Esophagus squamous epithelium (tissue), 5 donors: ENCODE measurements at places on chromosomes 2 and 18.

GRCh38 chr2:186093174-186093573, 354.6 kb downstream of the FSIP2 start:
- H3K4me1 ChIP-seq = no peaks in the 10 kb centered on the region
- no peaks in the 10 kb centered on the region for H3K36me3 ChIP-seq
- H3K27me3 ChIP-seq = no peaks in the 10 kb centered on the region

DNA sequence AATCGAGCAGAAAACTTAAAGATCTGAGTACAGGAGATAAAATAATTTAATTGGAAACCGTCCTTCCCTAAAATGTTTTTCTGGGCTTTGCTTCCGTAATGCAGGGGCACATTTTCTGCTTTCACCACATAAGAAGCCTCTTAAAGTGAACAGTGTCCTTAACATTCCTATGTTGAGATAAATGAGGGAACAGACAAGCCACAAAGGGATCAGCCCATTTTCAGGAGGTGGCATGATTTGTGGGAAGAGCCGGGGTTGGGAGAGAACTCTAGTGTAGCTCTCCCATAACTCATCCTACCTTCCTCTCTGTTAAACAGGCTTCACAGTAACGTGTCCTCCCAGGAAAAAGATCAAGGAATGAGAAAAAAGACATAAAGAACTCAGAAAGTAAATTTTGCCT, 56.9 kb upstream of the ACVR1C start:
- H3K36me3 ChIP-seq = no peaks in the 10 kb centered on the region
- no peaks in the 10 kb centered on the region for H3K4me1 ChIP-seq
- no peaks in the 10 kb centered on the region for H3K27me3 ChIP-seq
- no peak for DNase-seq
- H3K27ac ChIP-seq = no peak overlapping the region
- H3K4me3 ChIP-seq = no peak overlapping the region

DNA sequence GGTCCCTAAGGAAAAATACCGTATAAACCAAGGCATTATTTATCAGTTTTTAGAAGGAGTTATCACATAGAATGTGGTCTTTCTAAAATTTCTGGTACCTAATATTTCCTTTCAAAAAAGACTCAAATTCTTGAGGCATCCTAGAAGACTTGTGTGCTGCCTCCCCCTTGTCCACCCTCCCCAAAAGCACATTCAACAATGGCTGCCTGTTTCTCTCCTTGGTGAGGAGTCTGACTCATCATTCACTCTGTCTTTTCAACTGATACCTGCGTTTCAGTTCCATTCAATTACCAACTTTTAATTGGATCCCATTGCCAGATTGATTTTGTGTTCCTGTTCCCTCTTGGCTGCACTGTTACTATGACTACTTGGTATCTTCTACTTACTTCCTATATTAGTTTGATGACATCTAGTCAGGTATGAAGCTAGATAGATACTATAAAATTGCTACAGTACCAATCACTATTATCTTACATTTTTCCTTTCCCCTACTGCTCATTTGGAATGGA, 72.9 kb downstream of the XRCC5 start:
- no peaks in the 10 kb centered on the region for H3K4me1 ChIP-seq
- no peaks in the 10 kb centered on the region for H3K36me3 ChIP-seq
- H3K27me3 ChIP-seq = no peaks in the 10 kb centered on the region
- no peak for DNase-seq

DNA sequence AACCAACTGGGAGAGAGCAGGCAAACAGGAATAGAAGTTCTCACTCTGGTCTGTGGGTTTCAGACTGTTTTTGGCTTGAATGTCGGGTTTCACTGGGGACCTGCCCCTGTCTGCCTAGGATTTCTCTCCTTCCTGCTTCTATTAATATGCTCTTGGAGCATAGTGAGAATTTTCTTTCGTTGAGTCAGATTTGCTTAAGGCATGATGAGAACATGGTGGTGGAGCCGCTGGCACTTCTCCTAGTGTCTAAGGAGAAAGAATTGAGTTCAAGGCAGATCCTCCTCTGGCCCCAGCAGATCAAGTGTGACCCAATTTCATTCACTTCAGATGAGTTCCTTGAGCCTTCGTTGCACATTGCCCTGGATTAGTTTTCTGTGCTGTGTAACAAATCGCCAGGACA, 103.9 kb upstream of the HS6ST1 start:
- peaks cover 32% of the 10 kb centered on the region for H3K4me1 ChIP-seq
- no peak overlapping the region for H3K4me3 ChIP-seq
- H3K27me3 ChIP-seq = no peaks in the 10 kb centered on the region
- no peak for DNase-seq
- H3K36me3 ChIP-seq = no peaks in the 10 kb centered on the region
- peak overlapping the region; percentile 6 for H3K27ac ChIP-seq

- H3K27me3 ChIP-seq = no peaks in the 10 kb centered on the region
- DNase-seq = no peak
- H3K4me1 ChIP-seq = peaks cover 6% of the 10 kb centered on the region
These were observed 805.3 kb upstream of the RAB6C start for GRCh38 chr2:129174143-129174542.

DNA sequence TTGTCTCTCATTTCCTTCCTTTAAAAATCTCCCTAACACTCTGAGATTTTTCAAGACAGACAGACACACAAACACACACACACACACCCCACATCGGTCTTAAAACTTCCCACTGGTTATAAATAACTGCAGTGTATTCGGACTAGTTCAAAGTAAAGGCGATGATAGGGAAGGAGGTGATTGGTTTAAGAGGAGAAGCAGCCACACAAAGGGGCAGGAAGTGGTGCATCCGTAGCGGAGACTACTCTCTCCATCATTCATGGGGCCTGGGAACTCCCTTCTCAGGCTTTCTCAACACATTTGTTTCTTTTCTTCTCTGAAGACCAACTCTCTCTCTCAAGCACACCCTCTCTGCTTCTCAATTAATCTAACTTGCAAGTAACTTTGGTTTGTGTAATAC, 149.1 kb upstream of the DPP10 start:
- no peak overlapping the region for H3K27ac ChIP-seq
- no peaks in the 10 kb centered on the region for H3K27me3 ChIP-seq
- no peak for DNase-seq
- no peaks in the 10 kb centered on the region for H3K4me1 ChIP-seq
- no peak overlapping the region for H3K4me3 ChIP-seq
- H3K36me3 ChIP-seq = no peaks in the 10 kb centered on the region

DNA sequence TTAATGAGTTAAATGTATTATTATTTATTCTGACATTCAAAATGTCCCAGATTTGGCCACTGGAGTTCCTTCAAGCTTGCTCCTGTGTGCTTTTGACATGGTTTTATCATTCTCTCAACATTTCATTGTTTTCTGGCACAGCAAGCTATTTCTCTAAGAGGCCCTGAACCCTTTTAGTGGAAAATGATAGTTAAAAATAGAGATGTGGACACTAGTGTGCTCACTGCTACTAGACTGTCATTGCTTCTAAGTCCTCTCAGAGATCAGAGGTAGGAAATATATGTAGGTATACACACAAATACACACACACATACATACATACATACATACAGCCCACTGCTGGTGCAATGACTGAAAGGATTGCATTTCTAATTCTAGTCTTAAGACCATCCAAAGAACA, 25.5 kb downstream of the WDPCP start:
- no peaks in the 10 kb centered on the region for H3K36me3 ChIP-seq
- no peak for DNase-seq
- no peak overlapping the region for H3K27ac ChIP-seq
- no peaks in the 10 kb centered on the region for H3K27me3 ChIP-seq

GRCh38 chr2:136407117-136407951, 289.4 kb upstream of the CXCR4 start:
- H3K4me1 ChIP-seq = peaks cover 3% of the 10 kb centered on the region
- H3K27me3 ChIP-seq = no peaks in the 10 kb centered on the region
- no peak for DNase-seq
- no peak overlapping the region for H3K4me3 ChIP-seq
- H3K36me3 ChIP-seq = no peaks in the 10 kb centered on the region

GRCh38 chr18:26342646-26343045, 116.4 kb downstream of the TAF4B start:
- H3K36me3 ChIP-seq = no peaks in the 10 kb centered on the region
- H3K27me3 ChIP-seq = no peaks in the 10 kb centered on the region
- no peak overlapping the region for H3K4me3 ChIP-seq
- no peaks in the 10 kb centered on the region for H3K4me1 ChIP-seq
- H3K27ac ChIP-seq = peak overlapping the region; percentile 29
- DNase-seq = no peak

GRCh38 chr2:144469798-144470197, 50.1 kb downstream of the ZEB2 start:
- no peak overlapping the region for H3K27ac ChIP-seq
- H3K4me1 ChIP-seq = peaks cover 7% of the 10 kb centered on the region
- DNase-seq = no peak
- no peak overlapping the region for H3K4me3 ChIP-seq
- H3K27me3 ChIP-seq = no peaks in the 10 kb centered on the region

DNA sequence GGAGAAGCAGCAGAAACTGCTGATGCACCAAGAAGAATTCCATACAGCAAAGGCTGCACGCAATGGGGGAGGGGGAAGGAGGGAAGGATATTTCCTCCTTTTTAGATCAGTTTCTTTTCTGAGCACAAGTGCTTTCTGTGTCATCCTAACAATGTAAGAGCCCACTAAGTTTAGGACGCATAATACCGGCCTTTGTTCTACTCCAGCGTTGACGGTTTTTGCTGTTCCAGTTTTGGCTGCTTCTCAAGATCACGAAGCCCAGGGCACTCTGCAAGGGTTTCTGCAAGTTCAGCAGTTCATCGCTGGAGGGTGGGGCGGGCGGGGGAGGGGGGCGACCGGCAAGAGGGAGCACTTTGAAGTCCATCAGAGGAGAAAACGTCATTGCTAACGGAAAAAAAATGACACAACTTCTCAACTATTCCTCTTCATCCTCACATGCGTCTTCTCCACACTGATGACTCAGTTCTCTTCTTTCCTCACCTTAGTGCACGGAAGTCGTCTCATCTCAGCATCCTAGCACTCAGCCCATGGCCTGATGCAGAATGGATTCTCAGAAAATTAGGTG, 8.7 kb downstream of the FAM178B start:
- no peaks in the 10 kb centered on the region for H3K36me3 ChIP-seq
- no peak for DNase-seq
- no peak overlapping the region for H3K4me3 ChIP-seq
- no peaks in the 10 kb centered on the region for H3K27me3 ChIP-seq
- peaks cover 5% of the 10 kb centered on the region for H3K4me1 ChIP-seq

- H3K27ac ChIP-seq = no peak overlapping the region
- no peaks in the 10 kb centered on the region for H3K27me3 ChIP-seq
- peaks cover 13% of the 10 kb centered on the region for H3K4me1 ChIP-seq
- H3K36me3 ChIP-seq = no peaks in the 10 kb centered on the region
These were observed 13.1 kb upstream of the RAB31 start for GRCh38 chr18:9694952-9695495.

- no peak overlapping the region for H3K4me3 ChIP-seq
- no peaks in the 10 kb centered on the region for H3K27me3 ChIP-seq
- H3K36me3 ChIP-seq = no peaks in the 10 kb centered on the region
- no peak overlapping the region for H3K27ac ChIP-seq
These were observed 76.5 kb downstream of the BABAM2 start for GRCh38 chr2:27967076-27967475.

DNA sequence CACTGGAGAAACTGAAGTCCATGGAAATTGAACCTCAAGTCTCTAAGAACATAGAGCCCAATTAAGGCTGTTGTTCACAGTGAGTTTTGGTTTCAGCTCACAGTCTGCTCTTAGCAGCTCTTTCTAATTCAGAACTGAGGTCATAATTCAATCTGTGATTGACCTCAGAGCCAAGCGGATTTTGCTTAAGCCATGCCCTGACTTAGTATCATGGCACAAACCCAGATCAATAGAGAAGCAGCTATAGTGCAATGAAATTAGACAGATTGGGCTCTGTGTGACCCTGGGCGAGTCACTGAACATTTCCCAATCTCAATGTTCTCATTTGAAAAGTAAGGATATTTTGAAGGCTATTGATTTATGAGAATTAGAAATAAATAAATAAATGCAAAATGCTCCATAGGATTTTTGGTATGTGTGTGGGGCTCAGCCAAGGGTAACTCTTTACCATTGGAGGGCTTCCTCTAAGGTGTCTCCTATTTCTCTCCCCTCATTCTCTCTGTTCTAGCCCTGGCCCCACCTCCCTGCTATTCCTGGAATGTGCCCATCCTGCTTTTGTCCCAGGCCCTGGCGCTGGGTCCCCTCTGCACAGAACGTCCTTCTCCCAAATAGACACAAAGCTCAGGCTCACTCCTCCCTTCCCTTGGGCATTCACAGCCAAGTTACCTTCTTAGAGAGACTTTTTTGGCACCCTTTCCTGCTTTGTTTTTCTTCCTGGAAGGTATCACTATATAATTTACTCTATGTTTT, 239.6 kb downstream of the LPIN1 start:
- peaks cover 12% of the 10 kb centered on the region for H3K4me1 ChIP-seq
- no peak overlapping the region for H3K4me3 ChIP-seq
- no peaks in the 10 kb centered on the region for H3K27me3 ChIP-seq
- no peak for DNase-seq
- no peak overlapping the region for H3K27ac ChIP-seq

GRCh38 chr2:151614606-151615306, 119.5 kb downstream of the NEB start:
- DNase-seq = no peak
- H3K27ac ChIP-seq = no peak overlapping the region
- H3K4me3 ChIP-seq = no peak overlapping the region
- no peaks in the 10 kb centered on the region for H3K36me3 ChIP-seq

DNA sequence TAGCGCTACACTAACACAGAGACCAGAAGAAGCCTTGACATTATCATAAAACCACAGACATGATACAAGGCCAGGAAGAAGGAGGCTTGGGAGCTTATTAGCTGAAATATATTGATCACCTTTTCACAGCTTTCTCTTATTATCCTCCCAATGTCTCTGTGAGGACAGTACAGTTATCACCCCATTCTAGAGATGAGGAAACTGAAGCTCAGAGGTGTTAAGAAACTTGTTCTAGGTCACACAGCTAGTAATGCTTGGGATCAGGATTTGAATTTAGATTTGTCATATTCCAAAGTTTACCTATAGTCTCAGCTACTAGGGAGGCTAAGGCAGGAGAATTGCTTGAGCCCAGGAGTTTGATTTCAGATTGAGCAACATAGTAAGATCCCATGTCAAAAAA, 44.6 kb upstream of the LTBP1 start:
- H3K4me1 ChIP-seq = no peaks in the 10 kb centered on the region
- DNase-seq = no peak
- H3K27me3 ChIP-seq = no peaks in the 10 kb centered on the region
- no peak overlapping the region for H3K4me3 ChIP-seq

GRCh38 chr2:86274265-86274917, 63.0 kb downstream of the REEP1 start:
- no peaks in the 10 kb centered on the region for H3K36me3 ChIP-seq
- H3K4me1 ChIP-seq = no peaks in the 10 kb centered on the region
- DNase-seq = no peak
- H3K27me3 ChIP-seq = no peaks in the 10 kb centered on the region
- no peak overlapping the region for H3K27ac ChIP-seq

GRCh38 chr2:106960683-106961161, 74.8 kb upstream of the ST6GAL2 start:
- no peak overlapping the region for H3K27ac ChIP-seq
- no peak overlapping the region for H3K4me3 ChIP-seq
- no peak for DNase-seq
- no peaks in the 10 kb centered on the region for H3K4me1 ChIP-seq
- no peaks in the 10 kb centered on the region for H3K36me3 ChIP-seq
- H3K27me3 ChIP-seq = no peaks in the 10 kb centered on the region

DNA sequence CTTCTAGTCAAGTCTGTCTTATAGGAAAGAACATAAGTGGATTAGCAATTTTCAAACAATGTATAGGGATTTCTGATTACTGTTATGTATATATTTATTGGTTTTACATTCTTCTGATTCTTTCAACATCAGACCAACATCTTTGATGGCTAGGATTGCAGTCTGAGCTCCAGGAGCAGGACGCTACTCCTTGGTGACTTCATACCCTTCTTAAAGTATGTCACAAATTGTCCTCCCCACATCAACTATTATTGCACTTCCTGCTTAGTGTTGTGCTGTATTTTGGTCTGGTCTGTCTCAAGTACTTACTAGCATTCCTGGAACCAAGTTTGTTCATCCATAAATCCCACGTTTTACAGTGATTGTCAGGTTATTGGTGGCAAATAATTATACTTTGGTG, 49.0 kb downstream of the MAP2 start:
- no peaks in the 10 kb centered on the region for H3K36me3 ChIP-seq
- no peak overlapping the region for H3K4me3 ChIP-seq
- DNase-seq = no peak
